Activated CD8-positive, alpha-beta T cell treated with anti-CD3 and anti-CD28 coated beads, Interleukin-2, amount 10 ng/mL, durations not matched to agents 7 days and 5 days (primary cell): ENCODE measurements at places on chromosomes 7 and 10. TPM values are rescaled to one million over a fixed set of nuclear protein-coding genes. Genes with fewer than 3 reads are reported as not detected.

Gene AQP1
- 0.23 TPM for total RNA-seq

Gene ABCB4
- not detected for total RNA-seq

Gene PROSER2
- 0.29 TPM for total RNA-seq

DNA sequence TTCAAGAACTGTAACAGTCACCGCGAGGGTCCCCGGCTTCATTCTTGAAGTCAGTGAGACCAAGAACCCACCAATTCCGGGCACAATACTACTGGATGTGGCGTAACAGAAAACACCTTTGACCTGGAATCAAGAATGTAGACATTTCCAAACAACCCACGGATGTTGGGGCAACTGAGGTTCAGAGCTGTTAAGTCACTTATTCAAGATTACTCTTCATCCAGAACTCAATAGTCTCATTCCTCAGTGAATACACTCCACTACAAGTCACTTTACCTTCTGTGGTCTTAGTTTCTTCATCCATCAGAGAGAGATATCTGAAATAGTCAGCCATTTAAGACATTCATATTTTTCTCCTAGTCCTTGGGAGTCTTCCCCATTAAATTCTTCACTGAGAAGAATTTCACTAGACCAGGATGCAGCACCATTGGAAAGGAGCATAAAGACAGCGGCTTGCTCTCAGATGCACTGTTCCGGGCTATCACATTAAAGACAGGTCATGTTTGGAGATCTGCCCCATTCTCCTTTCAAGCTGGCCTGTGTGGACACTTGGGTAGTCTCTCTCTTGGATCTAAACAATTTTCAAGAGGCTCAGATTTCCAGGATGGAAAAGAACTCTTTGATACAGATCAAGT, 32.3 kb upstream of the ARID5B start:
- peaks cover 13% of the 10 kb centered on the region for H3K4me1 ChIP-seq
- no peaks in the 10 kb centered on the region for H3K36me3 ChIP-seq
- H3K27me3 ChIP-seq, result peaks cover 11% of the 10 kb centered on the region
- H3K27ac ChIP-seq, result no peak overlapping the region
- no peak overlapping the region for H3K4me3 ChIP-seq

DNA sequence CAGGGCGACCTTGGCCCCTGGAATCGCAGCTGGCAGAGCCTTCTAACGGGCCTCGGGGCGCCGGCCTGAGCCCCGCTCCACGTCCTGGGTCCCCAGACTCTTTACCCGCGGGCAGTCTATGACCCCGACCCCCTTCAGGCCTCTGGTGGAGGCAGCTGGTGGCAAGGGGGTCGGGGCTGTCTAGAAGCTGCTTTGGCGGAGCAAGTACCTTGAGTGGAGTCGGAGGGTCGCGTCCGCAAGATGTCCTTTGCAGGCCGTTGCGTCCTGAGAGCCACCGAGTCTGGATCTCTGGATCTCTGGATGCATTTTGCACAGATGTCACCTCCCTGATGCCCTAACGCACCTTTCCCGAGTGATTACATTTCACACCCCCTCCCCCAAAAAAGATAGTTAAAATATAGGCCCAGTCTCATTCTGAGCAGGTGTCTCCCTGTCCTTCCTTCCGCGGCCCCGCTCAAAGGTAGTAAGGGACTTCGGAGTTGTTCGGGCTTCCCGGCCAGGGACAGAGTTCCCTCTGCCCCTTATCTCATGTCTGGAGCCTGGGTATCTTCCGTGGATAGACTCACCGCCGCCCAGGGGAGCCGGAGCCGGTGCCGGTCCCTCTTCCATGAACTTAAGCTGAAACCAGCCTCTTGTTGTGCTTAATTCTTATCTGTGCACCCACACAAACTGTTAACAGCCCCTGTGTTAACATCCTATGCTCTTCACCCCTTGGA, 457 bp downstream of the ACADSB start:
- no peaks in the 10 kb centered on the region for H3K27me3 ChIP-seq
- peaks cover 12% of the 10 kb centered on the region for H3K36me3 ChIP-seq

Gene EPO
- total RNA-seq, result not detected

Gene SPDYE16
- 0.18 TPM for total RNA-seq

- DNase-seq, result no peak
- H3K27ac ChIP-seq, result no peak overlapping the region
- no peaks in the 10 kb centered on the region for H3K36me3 ChIP-seq
- no peak overlapping the region for H3K4me3 ChIP-seq
- H3K4me1 ChIP-seq, result peaks cover 3% of the 10 kb centered on the region
- peaks cover 75% of the 10 kb centered on the region for H3K27me3 ChIP-seq
Observed at GRCh38 chr10:70284542-70285475, 1.0 kb upstream of the NPFFR1 start.

DNA sequence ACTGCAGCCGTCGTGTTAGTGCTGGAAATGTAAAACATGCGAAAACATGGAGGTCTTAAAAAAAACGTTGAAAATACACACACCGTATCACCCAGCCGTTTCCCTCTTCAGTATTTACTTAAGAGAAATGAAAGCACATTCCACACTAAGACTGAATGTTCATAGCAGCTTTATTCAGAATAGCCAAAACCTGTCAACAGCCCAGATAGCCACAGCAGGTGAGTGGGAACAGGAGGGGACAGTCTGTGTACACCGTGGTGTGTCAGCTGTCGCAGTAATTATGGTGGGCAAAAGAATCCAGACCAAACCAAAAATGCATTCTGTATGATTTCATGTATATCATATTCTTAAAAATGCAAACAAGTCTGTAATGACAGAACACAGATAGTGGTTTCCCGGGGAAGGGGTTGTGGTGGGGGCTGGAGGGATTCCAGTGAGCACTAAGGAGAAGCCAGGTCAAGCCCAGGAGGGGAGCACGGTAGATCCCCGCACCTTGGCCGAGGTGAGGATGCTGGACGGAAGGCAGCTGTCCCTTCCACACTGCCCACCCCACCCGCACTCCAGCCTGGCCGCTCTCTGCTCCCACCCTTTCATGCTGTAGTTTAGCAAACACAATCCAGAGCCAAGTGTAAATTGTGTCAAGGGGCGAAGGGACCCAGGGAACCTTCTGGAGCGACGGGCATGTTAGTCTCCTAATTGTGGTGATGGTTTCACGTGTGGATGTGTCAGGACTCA, 123.6 kb downstream of the NKX6-2 start:
- no peak overlapping the region for H3K27ac ChIP-seq
- no peaks in the 10 kb centered on the region for H3K4me1 ChIP-seq
- H3K4me3 ChIP-seq, result no peak overlapping the region
- H3K27me3 ChIP-seq, result no peaks in the 10 kb centered on the region
- no peaks in the 10 kb centered on the region for H3K36me3 ChIP-seq
- no peak for DNase-seq

DNA sequence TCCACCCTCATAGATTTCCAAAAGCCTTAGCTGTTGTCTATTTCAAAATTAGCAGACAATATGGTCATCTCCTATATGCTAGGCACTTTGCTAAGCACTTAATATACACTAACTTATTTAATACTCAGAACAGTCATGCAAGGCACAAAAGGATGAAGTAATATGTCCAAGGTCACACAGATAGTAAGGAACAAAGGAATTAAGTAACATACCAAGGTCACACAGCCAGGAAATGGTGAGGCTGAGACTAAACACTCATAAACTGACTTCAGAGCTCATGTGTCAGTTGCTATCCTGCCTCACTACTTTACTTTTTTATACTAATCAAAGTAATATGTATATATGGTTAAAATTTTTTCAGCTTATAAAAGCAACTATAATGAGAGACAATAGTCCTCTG, 23.6 kb upstream of the HIBADH start:
- H3K4me3 ChIP-seq, result no peak overlapping the region

GRCh38 chr10:15140698-15141097, 27.8 kb downstream of the NMT2 start:
- no peak for DNase-seq
- H3K4me1 ChIP-seq, result peaks cover 23% of the 10 kb centered on the region
- H3K27me3 ChIP-seq, result no peaks in the 10 kb centered on the region
- peaks cover 33% of the 10 kb centered on the region for H3K36me3 ChIP-seq

DNA sequence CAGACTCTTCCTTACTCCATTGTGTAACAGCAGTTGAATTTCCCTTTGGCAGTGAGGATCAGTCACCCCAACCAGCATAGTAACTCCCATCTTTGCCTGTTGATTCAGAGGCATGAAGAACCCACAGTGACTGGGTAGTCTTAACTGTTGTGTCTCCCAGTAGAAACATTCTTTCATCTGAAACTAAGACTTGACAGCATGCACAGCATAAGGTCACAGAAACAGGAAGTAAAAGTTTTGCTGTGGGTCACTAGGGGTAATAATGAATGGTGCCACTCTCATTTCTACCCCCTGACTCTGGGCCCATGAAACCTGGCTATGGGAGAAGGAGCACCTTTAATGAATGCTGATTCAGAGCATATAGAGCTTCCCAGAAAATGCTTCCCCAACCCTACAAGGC, 8.3 kb upstream of the FRMPD2 start:
- no peak for DNase-seq
- H3K36me3 ChIP-seq, result no peaks in the 10 kb centered on the region
- peaks cover 8% of the 10 kb centered on the region for H3K27me3 ChIP-seq
- H3K27ac ChIP-seq, result no peak overlapping the region

GRCh38 chr7:29019896-29020295, 61.8 kb upstream of the TRIL start:
- no peaks in the 10 kb centered on the region for H3K36me3 ChIP-seq
- H3K27me3 ChIP-seq, result no peaks in the 10 kb centered on the region
- H3K4me3 ChIP-seq, result no peak overlapping the region
- H3K4me1 ChIP-seq, result no peaks in the 10 kb centered on the region

- peaks cover 2% of the 10 kb centered on the region for H3K27me3 ChIP-seq
- DNase-seq, result no peak
- no peak overlapping the region for H3K27ac ChIP-seq
- H3K4me3 ChIP-seq, result no peak overlapping the region
- H3K4me1 ChIP-seq, result no peaks in the 10 kb centered on the region
- H3K36me3 ChIP-seq, result no peaks in the 10 kb centered on the region
Observed at GRCh38 chr7:24372961-24373955, 89.3 kb downstream of the NPY start.

DNA sequence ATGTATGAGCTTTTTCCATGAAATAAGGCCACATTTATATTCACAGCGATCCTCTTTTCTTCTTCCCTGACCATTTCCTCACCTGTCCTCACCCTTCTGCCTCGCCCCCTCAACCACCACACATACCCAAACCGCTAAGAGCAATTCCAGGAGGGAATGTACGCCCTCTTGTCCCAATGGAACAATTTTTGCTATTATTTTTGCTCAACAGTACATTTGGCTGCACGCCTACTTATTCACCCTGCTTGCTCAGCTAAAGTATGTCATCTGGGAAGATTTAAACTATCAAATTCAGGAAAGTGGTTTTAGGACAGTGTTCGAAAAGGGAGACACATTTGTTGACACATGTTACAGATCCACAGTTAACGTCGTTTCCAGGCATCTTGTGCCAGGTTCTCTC, 252.7 kb downstream of the NEBL start:
- no peak overlapping the region for H3K27ac ChIP-seq
- H3K4me3 ChIP-seq, result no peak overlapping the region
- H3K4me1 ChIP-seq, result no peaks in the 10 kb centered on the region
- H3K27me3 ChIP-seq, result no peaks in the 10 kb centered on the region

DNA sequence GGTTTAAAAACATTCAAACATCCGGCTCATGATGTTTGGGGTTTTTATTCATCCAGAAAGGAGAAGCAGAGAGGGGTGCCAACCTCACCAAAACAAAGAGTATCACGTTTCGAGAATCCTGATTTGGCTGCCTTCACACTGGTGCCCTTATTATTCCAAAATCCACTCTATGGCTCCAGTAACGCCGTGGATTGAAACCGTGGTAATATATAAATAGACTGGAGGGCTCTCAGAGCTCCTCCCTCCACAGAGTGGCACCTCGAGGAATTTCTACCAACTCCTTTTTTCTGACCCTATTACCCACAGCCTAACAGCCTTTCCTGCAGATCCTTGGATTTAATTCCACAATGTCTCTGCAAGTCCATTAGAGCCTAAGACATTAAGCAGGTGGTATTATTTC, 353.6 kb downstream of the CRPPA start:
- no peaks in the 10 kb centered on the region for H3K27me3 ChIP-seq
- no peaks in the 10 kb centered on the region for H3K4me1 ChIP-seq
- no peak overlapping the region for H3K4me3 ChIP-seq
- no peaks in the 10 kb centered on the region for H3K36me3 ChIP-seq

Gene LRGUK
- 0.13 TPM for total RNA-seq

Gene ZP3
- total RNA-seq, result 4.0 TPM

DNA sequence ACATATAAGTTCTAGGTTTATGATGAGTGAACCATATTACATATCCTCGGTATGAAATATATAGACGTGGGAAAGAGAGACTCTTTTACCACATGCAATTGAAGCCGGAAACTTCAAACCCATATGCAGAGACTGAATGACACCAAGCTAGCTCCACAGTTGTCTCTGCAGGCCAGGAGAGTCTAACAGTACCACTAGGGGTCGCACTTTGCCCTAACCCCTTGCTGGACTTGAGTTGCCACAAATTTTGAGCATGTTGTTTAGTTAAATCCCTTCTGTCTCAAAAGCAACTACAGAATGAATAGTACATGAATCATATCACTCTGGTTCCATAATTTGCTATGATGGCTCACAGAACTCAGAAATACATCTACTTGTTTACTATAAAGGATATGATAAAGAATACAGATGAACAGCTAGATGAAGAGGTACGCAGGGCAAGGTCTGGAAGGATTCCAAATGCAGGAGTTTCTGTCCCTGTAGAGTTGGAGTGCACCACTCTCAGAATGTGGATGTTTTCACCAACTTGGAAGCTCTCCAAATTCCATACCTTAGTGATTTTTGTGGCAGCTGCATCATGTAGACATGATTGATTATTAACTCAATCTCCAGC, 112.4 kb upstream of the YAE1 start:
- H3K4me1 ChIP-seq, result no peaks in the 10 kb centered on the region
- DNase-seq, result peak; percentile 74
- no peak overlapping the region for H3K27ac ChIP-seq

GRCh38 chr7:108467391-108467790, 11.2 kb upstream of the NRCAM start:
- peaks cover 19% of the 10 kb centered on the region for H3K4me1 ChIP-seq
- H3K36me3 ChIP-seq, result no peaks in the 10 kb centered on the region
- no peak for DNase-seq
- H3K4me3 ChIP-seq, result no peak overlapping the region
- peaks cover 5% of the 10 kb centered on the region for H3K27me3 ChIP-seq
- H3K27ac ChIP-seq, result no peak overlapping the region

GRCh38 chr7:92002720-92003119, 62.1 kb downstream of the AKAP9 start:
- DNase-seq, result no peak
- H3K4me1 ChIP-seq, result no peaks in the 10 kb centered on the region

Gene RNF32
- total RNA-seq, result 2.2 TPM

Gene GAD2
- total RNA-seq, result not detected

DNA sequence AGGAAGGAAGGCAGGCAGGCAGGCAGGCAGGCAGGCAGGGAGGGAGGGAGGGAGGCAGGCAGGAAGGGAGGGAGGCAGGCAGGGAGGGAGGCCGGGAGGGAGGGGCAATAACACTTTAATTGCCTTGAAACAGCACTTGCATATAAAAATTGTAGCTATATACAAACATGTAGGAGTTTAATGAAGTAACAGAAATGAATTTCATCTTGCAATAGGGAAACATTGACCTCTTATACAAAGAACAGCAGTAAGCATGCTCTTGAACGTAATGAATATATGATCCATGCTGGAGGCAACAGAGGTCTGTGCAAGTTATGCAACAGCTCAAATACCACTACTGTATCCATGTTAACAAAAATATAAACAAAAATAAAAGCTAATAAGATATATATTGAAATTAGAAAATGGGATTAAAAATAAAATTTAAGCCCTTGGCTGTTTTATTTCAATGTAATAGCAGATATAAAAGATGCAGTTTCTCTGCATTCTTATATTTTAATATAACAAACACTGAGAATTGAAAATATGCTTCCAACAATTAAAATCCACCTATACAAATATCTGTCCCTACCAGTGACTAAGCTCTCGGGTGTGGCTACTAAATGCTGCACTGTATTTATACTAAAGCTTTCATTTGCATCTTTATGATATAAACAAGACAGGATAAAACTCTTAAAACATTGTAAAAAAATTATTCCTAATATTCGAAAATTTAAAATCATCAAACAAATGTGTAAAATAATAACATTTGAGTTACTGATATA, 50.3 kb downstream of the CACNA2D1 start:
- no peaks in the 10 kb centered on the region for H3K36me3 ChIP-seq
- H3K4me1 ChIP-seq, result no peaks in the 10 kb centered on the region
- H3K4me3 ChIP-seq, result no peak overlapping the region
